CD4-positive, alpha-beta T cell treated with Interleukin-6 for 4 hours (primary cell): ENCODE measurements at places on chromosomes 2 and 18.

DNA sequence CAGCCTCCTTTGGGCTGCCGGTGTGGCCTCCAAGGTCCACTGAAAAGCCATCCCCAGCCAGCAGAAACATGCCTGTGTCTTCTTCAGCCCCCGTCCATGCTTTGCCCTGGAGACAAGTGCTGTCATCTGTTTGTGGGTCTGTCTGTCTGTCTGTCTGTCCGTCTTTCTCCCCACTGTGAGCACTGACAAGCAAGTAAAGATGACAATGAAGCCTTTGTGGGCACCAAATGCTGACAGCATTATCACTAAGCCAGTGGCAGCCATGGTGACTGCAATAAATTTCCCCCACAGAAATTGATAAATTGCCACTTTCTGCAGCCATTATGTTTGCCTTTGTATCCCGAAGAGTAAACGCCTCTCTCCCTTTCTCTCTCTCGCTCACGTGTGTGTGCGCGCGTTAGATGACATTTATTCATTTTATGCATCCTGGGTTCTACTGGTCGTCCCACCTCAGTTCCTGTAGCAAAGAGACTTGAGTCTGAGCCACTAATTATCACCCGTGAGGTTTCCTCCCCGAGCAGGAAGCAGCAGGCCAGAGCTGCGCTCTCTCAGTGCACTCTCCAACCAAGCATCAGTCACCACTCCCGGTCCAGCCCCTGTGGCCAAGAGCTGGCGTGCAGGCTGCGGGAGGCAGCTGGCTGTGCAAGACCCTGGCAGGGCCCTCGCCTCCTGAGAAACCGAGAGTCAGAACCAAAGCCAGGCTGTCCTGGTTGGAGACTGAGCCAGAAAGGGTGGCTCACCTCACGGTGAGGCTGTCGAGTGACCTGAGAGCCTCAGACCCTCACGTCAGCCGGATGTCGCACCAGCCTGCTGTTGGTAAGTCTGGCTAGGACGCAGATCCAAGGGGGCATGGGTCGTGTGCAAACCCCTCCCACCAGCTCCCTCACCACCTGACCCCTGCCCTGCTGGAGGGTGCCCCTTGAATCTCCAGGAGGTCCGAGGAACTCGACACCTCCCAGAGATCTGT lies 6.9 kb downstream of the STEAP3 start:
- no peak for DNase-seq

DNA sequence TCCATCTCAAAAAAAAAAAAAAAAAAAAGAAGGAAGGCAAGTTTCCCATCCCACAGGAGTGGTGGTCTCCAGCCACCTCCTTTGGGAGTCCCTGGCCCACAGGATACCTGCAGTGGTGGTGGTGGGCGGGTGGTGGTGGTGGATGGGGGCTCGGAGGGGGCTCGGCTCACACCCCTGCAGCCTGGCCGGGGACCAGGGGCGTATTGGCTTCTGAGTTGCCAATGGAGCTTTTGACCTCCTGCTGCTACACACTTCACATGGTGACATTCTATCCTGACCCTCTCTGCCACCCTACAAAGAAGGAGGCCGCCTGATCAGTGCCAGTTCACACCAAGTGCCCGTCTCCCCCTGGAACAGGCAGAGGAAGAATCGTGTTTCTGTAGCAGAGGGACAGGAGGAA lies 119.6 kb downstream of the NFATC1 start:
- DNase-seq: no peak

DNA sequence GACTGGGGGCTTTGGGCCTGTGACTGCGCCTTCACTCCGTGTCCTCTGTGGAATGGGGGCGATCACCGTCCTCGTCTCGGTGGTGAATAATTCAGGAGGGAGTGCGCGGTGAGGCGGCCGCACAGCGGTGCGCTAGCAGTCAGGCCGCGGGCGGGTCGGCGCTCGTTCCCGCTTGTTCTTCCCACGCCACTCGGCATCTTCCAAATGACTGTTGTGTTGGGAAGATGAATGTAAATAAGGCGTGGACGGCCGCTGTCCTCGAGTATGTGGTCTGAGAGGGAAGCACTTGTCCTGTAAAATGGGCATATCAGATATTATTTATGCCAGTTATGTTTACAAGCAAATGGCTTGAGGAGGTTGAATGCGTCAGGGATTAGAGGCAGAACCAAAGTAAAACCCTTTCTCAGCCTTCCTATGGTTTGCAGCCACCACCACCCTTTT lies 608 bp upstream of the VPS4B start:
- no peak for DNase-seq

GRCh38 chr2:235576337-235576910 lies 82.6 kb downstream of the AGAP1 start:
- DNase-seq: no peak

- DNase-seq: no peak
Measured at GRCh38 chr2:164429354-164429753, 191.9 kb downstream of the GRB14 start.
